NCI-H187 (cell line): ENCODE measurements at places on chromosomes 11 and 22.

DNA sequence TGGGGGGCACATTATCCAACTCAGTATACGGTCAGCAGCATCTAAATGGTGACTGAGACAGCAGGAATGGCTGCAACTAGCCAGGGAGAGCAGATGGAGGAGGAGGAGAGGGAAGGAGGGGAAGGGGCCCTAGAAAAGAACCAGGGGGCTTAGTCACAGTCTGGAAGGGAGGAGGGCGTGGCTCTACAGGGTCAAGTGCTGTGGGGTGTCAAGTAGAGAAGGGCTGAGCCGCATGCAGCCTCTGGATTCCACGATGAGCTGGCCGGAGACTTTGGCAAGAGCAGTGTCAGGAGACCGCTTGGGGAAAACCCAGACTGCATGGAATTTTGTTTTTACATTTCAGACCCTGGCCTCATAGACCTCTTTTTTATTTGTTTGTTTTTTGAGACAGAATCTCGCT, 25.8 kb upstream of the PPFIA1 start:
- DNase-seq, result no peak

DNA sequence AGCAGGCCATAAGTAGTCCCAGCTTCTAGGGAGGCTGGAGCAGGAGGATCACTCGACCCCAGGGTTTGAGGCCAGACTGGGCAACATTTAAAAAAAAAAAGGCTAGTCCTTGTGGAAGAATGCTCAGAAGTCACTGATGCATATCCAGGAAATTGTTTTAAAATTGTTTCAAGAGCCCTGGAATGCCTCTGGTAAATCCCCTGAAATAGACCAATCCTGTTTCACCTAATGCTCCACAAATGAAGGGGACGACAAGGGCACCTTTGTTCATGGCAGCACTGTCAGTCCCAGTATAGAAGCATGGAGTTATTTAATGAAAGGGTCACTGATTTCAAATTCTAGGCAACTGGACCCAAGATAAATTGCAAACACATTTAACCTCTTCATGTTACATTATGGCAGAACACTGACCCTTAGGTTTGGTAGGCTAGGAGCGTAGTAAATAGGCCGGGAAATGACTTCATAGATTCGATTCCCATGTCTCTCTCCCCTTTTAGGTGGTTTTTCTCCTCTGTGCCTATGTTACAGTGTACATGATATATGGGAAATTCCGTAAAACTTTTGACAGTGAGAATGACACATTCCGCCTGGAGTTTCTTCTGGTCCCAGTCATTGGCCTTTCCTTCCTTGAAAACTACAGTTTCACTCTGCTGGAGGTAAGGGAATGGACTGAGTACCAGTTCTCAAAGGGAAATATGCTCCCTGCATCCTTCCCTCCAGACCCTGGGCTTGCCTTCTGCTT, 11.4 kb downstream of the KDELR3 start:
- DNase-seq, result no peak

DNA sequence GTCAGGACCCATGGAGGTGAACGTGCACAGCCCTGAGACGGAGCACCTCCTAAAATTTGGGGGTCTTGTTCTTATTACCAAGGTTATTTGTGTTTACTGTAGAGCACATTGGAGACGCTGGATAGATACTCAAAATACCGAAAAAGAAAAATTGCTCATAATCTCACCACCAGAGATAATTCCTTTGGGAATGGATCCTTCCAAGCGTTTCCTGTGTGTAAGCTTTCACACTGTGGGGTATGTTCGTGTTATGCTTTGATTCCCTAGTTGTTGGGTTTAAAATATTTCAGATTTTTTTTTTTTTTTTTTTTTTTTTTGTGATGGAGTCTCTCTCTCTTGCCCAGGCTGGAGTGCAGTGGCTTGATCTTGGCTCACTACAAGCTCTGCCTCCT, 14.1 kb upstream of the MRGPRD start:
- DNase-seq, result no peak

DNA sequence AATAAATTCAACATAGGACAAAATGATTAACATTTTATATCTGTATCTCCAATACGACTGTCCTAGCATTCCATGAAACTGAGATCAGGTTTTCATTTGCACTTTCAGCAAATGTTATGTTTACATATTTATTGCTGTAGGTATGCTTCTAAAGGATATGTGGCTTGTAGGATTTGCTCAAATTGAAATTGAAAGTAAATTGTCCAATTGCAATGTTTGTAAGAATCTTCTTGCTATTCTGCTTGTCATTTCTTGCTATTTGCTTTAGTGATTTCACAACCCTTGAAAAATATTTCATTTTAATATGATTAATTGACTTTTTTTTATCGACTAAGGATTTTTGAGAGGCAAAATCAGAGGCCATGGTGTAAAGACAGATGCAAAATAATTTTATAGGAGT, 904.2 kb upstream of the RAG2 start:
- no peak for DNase-seq

DNA sequence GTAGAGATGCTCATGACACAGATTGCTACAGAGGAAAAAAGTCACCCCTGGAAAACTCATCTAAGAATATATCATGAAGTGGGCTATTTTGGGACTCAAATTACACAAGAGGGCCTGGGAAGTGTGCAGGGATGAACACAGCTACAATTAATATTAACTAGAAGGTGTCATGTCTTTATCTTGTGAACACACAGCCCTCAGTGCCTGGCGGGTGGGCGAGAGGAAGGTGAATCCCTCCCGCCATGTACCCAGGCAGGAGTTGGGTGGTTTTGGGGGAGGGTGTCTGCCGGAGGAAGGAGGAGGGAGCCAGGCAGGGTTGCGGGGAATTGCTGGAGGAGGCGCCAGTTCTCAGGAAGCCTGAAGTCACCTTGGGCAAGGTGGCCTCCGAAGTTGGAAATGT, 5.1 kb upstream of the FAM83F start:
- DNase-seq, result no peak

GRCh38 chr11:117690484-117691217, 106.4 kb downstream of the DSCAML1 start:
- DNase-seq, result no peak

DNA sequence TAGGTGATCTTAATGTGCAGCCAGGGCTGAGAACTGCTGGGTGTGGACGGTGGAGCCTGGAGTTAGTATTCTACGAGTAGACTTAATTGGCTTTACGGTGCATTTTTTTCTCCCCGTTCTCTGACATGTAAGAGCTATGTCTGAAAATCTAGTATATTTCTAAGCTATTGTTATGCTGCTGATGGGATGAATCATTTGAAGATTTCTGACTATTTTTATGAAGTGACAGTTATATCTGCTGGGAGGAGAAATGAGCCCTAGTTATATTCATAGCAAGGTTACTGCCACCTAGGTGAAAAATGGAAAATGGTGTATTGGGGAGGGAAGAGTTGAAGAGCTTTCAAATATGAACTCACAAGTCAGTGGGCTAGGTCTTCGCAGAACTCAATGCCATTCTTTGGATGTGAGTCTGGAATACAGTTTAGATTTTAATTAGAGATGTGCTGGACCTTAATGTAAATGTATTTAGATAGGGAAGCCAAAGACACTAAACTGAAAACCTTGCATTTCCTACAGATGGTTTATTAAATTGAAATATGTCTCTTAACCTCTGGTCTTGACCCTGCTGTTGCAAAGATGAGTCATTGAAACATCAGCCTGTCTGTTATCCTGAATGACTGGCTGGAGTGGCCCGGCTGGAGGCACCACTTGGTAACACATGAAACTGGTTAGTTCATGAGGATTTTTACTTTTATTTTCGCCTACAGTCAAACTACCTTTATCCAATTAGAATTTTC, 293.7 kb downstream of the DDX10 start:
- DNase-seq, result no peak

DNA sequence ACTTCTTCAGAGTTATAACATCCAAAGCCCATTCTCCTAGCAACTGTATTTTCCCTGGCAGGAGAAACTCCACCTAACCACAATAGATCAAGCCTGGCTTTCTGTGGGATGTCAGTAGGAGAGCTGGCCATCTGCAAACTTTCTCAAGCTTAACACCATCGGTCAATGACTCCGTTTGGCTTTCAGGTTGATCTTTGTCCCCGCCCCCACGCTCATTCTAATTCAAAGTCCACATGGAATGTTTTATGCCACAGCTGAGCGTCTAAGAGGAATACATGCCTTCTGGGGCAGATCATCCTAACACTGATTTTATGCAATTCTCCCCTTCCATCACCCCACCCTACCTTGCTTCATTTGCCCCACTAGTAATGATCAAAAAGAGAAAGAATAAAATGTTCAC, 4.8 kb downstream of the GVQW3 start:
- no peak for DNase-seq

GRCh38 chr11:15638386-15638787, 523.7 kb downstream of the INSC start:
- DNase-seq, result no peak
